ENCODE measurements at places on chromosomes 7 and 10. TPM values are rescaled to one million over a fixed set of nuclear protein-coding genes. Genes with fewer than 3 reads are reported as not detected.

TFR2 gene
- total RNA-seq: 1.1 TPM

CFAP70 gene
- 5.7 TPM for total RNA-seq

SNCG gene
- total RNA-seq: 27.1 TPM

CAV2 gene
- total RNA-seq: 73.8 TPM

TWIST1 gene
- total RNA-seq: 4.0 TPM

TFEC gene
- total RNA-seq: 0.30 TPM

CTAGE4 gene
- 11.7 TPM for total RNA-seq

TMEM225B gene
- 1.4 TPM for total RNA-seq

TFAM gene
- 22.9 TPM for total RNA-seq

TES gene
- 66.0 TPM for total RNA-seq

TDRD1 gene
- 0.40 TPM for total RNA-seq

HOGA1 gene
- total RNA-seq: 0.80 TPM

ELMO1 gene
- total RNA-seq: 9.8 TPM

STRIP2 gene
- 1.6 TPM for total RNA-seq

FOXK1 gene
- 51.2 TPM for total RNA-seq

TMEM196 gene
- total RNA-seq: not detected

PTF1A gene
- not detected for total RNA-seq

ANKRD1 gene
- total RNA-seq: not detected

ATOH7 gene
- not detected for total RNA-seq

CHST3 gene
- 29.3 TPM for total RNA-seq

SLC26A3 gene
- not detected for total RNA-seq

Data from suprapubic skin (tissue), 4 donors.